Activated CD4-positive, alpha-beta T cell treated with anti-CD3 and anti-CD28 coated beads, Interleukin-2, amount 10 ng/mL, durations not matched to agents 24 days and 14 days (primary cell): ENCODE measurements at places on chromosomes 12 and 14. TPM values are rescaled to one million over a fixed set of nuclear protein-coding genes. Genes with fewer than 3 reads are reported as not detected.
A peak's percentile ranks its signal among the peaks of the same experiment; 100 is the strongest.

DNA sequence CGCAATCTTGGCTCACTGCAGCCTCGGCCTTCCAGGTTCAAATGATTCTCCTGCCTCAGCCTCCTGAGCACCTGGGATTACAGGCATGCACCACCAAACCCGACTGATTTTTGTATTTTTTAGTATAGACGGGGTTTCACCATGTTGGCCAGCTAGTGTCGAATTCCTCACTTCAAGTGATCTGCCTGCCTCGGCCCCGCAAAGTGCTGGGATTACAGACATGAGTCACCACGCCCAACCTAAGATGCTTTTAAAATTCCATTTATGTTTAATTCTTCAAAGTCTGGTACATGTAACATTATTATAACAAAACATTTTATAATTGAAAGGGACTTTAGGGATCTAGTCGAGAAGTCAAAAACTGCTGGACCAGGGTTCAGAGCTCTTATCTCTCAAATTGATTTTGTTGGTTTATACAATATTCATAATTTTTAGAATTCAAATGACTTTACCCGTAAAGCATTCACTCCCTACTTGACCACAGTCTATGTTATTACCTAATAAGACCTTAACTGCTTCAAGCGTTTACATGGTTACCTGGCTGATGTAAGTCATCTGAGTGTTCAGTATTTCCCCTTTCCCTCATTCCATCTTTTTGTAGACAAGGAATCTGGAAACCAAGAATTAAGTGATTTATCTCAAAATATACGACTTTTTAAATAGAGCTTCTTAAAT is 28.2 kb downstream of the RAP1B start:
- peak overlapping the region; percentile 25 for H3K27ac ChIP-seq
- no peak overlapping the region for H3K4me3 ChIP-seq
- DNase-seq = no peak
- no peaks in the 10 kb centered on the region for H3K27me3 ChIP-seq
- peaks cover 54% of the 10 kb centered on the region for H3K4me1 ChIP-seq

- H3K4me3 ChIP-seq = no peak overlapping the region
- H3K4me1 ChIP-seq = peaks cover 17% of the 10 kb centered on the region
- H3K36me3 ChIP-seq = no peaks in the 10 kb centered on the region
- DNase-seq = no peak
- H3K27me3 ChIP-seq = peaks cover 6% of the 10 kb centered on the region
These were observed 121.6 kb downstream of the PHLDA1 start for GRCh38 chr12:75909714-75910656.

- peaks cover 18% of the 10 kb centered on the region for H3K4me1 ChIP-seq
- no peaks in the 10 kb centered on the region for H3K27me3 ChIP-seq
- no peak overlapping the region for H3K4me3 ChIP-seq
- no peak overlapping the region for H3K27ac ChIP-seq
- peak; percentile 52 for DNase-seq
- peaks cover 1% of the 10 kb centered on the region for H3K36me3 ChIP-seq
These were observed 6.1 kb upstream of the PSMA3 start for GRCh38 chr14:58238252-58239243.

The P2RX7 gene
- total RNA-seq = 6.2 and 7.0 TPM in 2 replicates

DNA sequence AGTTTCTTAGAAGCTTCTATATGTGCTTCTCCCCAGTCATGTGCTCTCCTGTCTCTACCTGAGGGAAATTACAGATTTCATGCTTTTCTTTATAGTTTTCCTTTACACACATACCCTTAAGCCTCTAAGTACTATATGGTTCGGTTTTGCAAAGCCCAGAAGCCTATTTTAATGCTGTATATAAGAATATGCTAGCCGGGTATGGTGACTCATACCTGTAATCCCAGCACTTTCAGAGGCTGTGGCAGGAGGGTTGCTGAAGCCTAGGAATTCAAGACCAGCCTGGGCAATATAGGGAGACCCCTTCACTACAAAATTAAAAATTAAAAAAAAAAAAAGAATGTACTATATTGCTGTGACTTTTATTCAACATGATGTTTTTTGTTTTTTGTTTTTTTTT is 15.4 kb downstream of the DGLUCY start:
- no peak overlapping the region for H3K27ac ChIP-seq
- H3K4me3 ChIP-seq = no peak overlapping the region
- DNase-seq = no peak
- H3K27me3 ChIP-seq = no peaks in the 10 kb centered on the region

The DEPDC4 gene
- total RNA-seq = 1.3 and 2.9 TPM in 2 replicates

The ASB2 gene
- 21.1 and 21.6 TPM in 2 replicates for total RNA-seq

DNA sequence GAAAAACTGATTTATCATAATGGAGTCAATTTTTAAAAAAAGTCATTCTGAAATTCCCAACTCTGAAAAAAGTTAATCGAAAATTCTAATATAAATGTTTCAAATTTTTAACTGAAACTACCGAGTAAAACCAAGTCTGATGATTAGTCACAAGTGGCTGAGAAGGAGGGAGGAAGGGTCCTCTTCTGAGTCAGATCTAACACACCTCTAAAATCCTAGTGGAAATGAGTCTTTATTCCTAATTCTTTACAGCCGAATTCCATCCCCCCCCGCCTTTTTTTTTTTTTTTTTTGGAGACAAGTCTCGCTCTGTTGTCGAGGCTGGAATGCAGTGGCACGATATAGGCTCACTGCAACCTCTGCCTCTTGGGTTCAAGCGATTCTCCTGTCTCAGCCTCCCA is 37.9 kb downstream of the RAD9B start:
- DNase-seq = no peak
- H3K4me3 ChIP-seq = no peak overlapping the region
- H3K27ac ChIP-seq = no peak overlapping the region
- H3K4me1 ChIP-seq = peaks cover 32% of the 10 kb centered on the region
- peaks cover 52% of the 10 kb centered on the region for H3K36me3 ChIP-seq

- no peak overlapping the region for H3K4me3 ChIP-seq
- no peak for DNase-seq
- peaks cover 19% of the 10 kb centered on the region for H3K4me1 ChIP-seq
These were observed 3.3 kb downstream of the FAR2 start for GRCh38 chr12:29152223-29152868.

The CNOT2 gene
- 65.6 and 74.4 TPM in 2 replicates for total RNA-seq

DNA sequence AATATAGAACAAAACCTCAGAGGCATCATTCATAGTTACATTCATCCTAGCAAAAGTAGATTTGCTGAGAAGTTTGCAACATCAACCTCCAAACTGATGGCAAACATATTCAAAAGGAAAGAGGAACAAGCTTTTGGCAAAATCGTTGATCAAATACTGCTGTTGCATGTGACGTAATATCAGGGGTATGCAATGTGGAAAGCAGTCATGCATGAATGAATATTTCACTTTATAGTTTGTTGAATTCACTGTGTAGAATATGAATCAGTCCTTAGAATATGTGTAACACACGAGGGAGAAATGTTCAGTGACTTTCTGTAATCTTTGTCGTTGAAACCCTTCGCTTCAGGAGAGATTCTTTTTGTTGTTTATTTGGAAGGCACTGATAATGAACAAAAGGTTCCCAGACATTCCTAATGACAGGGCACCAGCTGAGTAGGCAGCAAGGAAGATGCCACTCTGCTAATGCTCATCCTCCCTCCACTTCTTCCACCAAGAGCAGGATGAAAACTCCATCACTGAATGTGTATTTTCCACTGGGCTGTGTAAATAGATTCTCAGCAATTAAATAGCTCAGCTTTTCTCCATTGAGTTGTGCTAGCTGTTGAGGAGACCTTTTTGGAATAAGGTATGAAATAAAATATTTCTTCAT is 126.1 kb downstream of the PELI2 start:
- no peaks in the 10 kb centered on the region for H3K36me3 ChIP-seq
- no peaks in the 10 kb centered on the region for H3K4me1 ChIP-seq
- H3K27ac ChIP-seq = no peak overlapping the region
- H3K4me3 ChIP-seq = no peak overlapping the region

GRCh38 chr14:100190126-100190525 is 30.7 kb upstream of the DEGS2 start:
- no peak overlapping the region for H3K4me3 ChIP-seq
- no peak overlapping the region for H3K27ac ChIP-seq
- H3K36me3 ChIP-seq = no peaks in the 10 kb centered on the region
- H3K27me3 ChIP-seq = no peaks in the 10 kb centered on the region
- no peak for DNase-seq
- H3K4me1 ChIP-seq = peaks cover 12% of the 10 kb centered on the region

The PAH gene
- not detected in 2 replicates for total RNA-seq

- no peak for DNase-seq
- H3K4me3 ChIP-seq = no peak overlapping the region
- H3K27me3 ChIP-seq = no peaks in the 10 kb centered on the region
- peaks cover 56% of the 10 kb centered on the region for H3K36me3 ChIP-seq
- H3K27ac ChIP-seq = peak overlapping the region; percentile 18
These were observed 53.5 kb downstream of the RAB35 start for GRCh38 chr12:120062976-120063579.

DNA sequence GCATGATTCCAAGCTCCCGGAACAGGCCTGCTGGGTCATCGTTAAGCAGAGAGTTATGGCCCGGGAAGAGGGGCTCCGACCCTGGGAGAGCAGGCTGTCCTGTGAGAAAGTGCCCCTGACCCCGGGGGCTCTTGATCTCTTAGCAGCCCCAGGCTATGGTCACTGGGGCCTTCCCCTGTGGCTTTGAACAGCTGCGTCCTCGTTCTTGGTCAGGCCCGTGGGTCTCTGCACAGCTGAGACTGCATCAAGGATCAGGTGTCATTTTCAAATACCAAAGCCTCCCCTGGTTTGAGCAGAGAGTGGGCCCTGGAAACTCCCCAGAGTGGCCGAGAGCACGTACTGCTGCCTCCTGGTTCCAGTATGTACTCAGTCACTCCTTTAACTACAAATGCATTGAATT is 114.8 kb downstream of the ESRRB start:
- DNase-seq = no peak
- H3K27me3 ChIP-seq = no peaks in the 10 kb centered on the region
- no peaks in the 10 kb centered on the region for H3K36me3 ChIP-seq
- H3K4me1 ChIP-seq = no peaks in the 10 kb centered on the region
- H3K4me3 ChIP-seq = no peak overlapping the region

GRCh38 chr12:131947482-131948027 is 2.2 kb upstream of the EP400 start:
- peak overlapping the region; percentile 57 for H3K27ac ChIP-seq
- no peak for DNase-seq
- no peaks in the 10 kb centered on the region for H3K27me3 ChIP-seq
- H3K4me3 ChIP-seq = no peak overlapping the region
- H3K4me1 ChIP-seq = peaks cover 20% of the 10 kb centered on the region
- peaks cover 18% of the 10 kb centered on the region for H3K36me3 ChIP-seq

The PTPRQ gene
- total RNA-seq = not detected in 2 replicates

The RNASE2 gene
- not detected in 2 replicates for total RNA-seq

DNA sequence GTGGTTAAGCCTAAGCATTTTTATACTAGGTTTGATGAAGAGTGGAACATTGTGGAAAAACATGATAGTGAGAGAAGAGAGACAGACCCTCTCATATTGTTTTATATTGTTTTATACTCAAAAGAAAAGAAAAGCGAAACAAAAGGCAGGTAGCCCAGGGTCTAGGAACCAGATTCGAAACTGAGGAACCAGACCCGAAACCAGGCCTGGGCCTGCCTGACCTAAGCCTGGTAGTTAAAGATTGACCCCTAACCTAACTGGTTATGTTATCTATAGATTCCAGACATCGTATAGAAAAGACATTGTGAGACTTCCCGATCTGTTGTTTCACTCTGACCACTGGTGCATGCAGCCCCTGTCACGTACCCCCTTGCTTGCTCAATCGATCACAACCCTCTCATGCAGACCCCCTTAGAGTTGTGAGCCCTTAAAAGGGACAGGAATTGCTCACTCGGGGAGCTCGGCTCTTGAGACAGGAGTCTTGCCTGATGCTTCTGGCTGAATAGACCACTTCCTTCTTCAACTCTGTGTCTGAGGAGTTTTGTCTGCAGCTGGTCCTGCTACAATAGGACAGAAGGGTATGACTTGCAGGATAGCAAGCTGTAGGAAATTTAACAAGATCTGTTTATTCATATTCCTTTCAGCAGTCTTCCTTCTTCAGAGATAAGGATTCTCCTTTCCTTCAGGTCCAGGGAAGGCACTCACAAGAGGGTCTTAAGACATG is 147.1 kb upstream of the PLEKHA5 start:
- H3K36me3 ChIP-seq = no peaks in the 10 kb centered on the region
- no peaks in the 10 kb centered on the region for H3K27me3 ChIP-seq
- H3K27ac ChIP-seq = no peak overlapping the region

The DPPA3 gene
- not detected in 2 replicates for total RNA-seq

The DAO gene
- not detected in 2 replicates for total RNA-seq

- no peaks in the 10 kb centered on the region for H3K36me3 ChIP-seq
- no peak overlapping the region for H3K4me3 ChIP-seq
- DNase-seq = no peak
- no peaks in the 10 kb centered on the region for H3K4me1 ChIP-seq
These were observed 101.4 kb downstream of the TTC7B start for GRCh38 chr14:90714811-90715210.

DNA sequence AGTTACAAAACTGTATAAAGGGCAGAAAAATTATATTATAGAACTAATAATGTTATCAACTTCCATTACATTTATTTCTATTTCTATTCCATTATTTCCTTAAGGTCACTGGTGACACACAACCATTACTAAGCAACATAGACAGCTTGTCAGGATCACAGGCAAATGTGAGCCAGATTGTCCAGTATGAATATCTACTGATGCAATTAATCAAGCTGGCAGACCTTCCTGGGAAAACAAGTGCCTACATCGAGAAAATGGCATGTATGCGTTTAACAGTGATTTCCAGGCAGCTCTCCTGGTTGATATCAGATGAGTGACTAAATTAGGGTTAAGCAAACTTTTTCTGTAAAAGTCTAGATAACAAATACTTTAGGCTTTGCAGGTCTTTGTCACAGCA is 36.9 kb upstream of the TSPAN8 start:
- H3K27me3 ChIP-seq = no peaks in the 10 kb centered on the region
- no peaks in the 10 kb centered on the region for H3K4me1 ChIP-seq
- H3K36me3 ChIP-seq = no peaks in the 10 kb centered on the region
- no peak for DNase-seq
- H3K4me3 ChIP-seq = no peak overlapping the region
- H3K27ac ChIP-seq = no peak overlapping the region

The EPYC gene
- not detected in 2 replicates for total RNA-seq

GRCh38 chr14:73640796-73641365 is 3.9 kb upstream of the DNAL1 start:
- H3K27ac ChIP-seq = no peak overlapping the region
- H3K27me3 ChIP-seq = peaks cover 4% of the 10 kb centered on the region
- H3K4me3 ChIP-seq = no peak overlapping the region
- no peak for DNase-seq

The KCNJ8 gene
- not detected in 2 replicates for total RNA-seq

GRCh38 chr12:131528667-131529066 is 182.2 kb upstream of the SFSWAP start:
- H3K27ac ChIP-seq = no peak overlapping the region
- no peaks in the 10 kb centered on the region for H3K4me1 ChIP-seq
- H3K4me3 ChIP-seq = no peak overlapping the region
- DNase-seq = no peak
- H3K36me3 ChIP-seq = no peaks in the 10 kb centered on the region

The RNU6-8 gene
- not detected in 2 replicates for total RNA-seq

- H3K27me3 ChIP-seq = peaks cover 5% of the 10 kb centered on the region
- no peak for DNase-seq
- H3K27ac ChIP-seq = no peak overlapping the region
- no peak overlapping the region for H3K4me3 ChIP-seq
These were observed 194.5 kb upstream of the C14orf180 start for GRCh38 chr14:104385111-104385510.

DNA sequence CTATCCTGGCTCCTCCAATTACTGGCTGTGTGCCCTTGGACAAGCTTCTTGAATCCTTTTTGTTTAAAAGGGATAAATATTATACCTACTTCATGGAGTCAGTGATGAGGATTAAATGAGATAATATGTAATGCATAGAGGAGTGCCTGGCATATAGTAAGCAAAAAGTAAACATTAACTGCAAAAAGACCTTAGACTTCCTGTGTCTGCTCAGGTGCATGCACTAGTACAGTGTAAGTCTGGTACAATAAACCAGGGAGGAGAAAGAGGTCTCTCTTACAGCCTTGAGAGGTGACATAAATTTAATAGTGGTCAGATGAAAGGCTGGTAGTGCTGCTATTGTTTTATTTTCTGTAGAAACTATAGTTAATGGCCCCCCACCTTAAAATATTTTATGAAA is 305.2 kb upstream of the MIS18BP1 start:
- H3K4me3 ChIP-seq = no peak overlapping the region
- DNase-seq = no peak
